Activated CD4-positive, alpha-beta T cell treated with anti-CD3 and anti-CD28 coated beads, Interleukin-2, Interleukin-4, amounts not matched to agents 100 ng/mL and 50 ng/mL, durations not matched to agents 16 hours and 8 hours (primary cell): ENCODE measurements at places on chromosomes 6 and 20.
A peak's percentile ranks its signal among the peaks of the same experiment; 100 is the strongest.

DNA sequence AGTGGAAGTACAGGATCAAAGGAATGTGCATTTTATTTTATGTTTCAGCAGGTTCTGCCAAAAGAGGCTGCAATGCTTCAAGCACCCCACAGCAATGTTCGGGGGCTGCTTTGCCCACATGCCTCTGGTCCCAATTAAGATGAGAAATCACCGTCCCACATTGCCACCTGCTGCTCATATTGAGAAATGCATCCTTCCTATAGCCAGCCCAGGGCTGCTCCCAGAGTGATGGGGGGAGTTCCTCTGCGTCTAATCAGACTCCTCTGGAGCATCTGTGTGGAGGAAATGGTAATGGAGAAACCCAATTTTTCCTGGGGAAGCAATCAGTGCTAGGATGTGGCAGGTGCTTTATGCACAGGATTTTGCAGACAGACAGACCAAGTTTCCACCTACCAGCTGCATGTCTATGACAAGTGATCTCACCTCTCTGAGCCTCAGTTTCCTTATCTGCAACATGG lies 33.7 kb downstream of the PTGIS start:
- DNase-seq: peak; percentile 75

DNA sequence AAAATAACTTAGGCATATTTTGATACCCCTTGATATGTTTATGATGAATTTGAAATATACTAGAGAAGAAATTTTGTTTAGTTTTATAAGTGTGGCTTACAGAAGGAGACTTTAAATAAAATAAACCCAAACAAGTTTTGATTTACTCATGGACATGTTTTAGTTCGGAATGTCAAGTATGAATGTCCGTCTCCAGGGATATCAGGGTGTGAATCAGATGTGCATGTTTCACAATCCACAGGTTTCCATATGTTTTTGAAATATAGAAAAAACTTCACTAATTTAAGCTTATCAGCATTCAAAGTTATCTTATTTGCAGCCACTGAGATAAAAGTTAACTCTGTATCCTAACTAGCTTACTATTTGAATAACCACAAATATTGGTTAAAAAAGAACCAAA lies 51.5 kb downstream of the PLCB1 start:
- no peak for DNase-seq

- DNase-seq: peak; percentile 21
Observed at GRCh38 chr6:12266571-12266970, 23.6 kb upstream of the EDN1 start.

GRCh38 chr6:72850469-72850868 lies 228.6 kb downstream of the KCNQ5 start:
- DNase-seq: no peak

GRCh38 chr6:159023893-159024292 lies 20.9 kb downstream of the TAGAP start:
- peak; percentile 40 for DNase-seq

- no peak for DNase-seq
Observed at GRCh38 chr6:37015532-37015931, 10.1 kb downstream of the FGD2 start.
